ENCODE measurements at places on chromosomes 16 and 17.

- DNase-seq = no peak
Measured at GRCh38 chr17:49991409-49991808, 3.6 kb downstream of the DLX3 start.

- no peak for DNase-seq
Measured at GRCh38 chr17:63634163-63634562, 11.9 kb downstream of the MAP3K3 start.

DNA sequence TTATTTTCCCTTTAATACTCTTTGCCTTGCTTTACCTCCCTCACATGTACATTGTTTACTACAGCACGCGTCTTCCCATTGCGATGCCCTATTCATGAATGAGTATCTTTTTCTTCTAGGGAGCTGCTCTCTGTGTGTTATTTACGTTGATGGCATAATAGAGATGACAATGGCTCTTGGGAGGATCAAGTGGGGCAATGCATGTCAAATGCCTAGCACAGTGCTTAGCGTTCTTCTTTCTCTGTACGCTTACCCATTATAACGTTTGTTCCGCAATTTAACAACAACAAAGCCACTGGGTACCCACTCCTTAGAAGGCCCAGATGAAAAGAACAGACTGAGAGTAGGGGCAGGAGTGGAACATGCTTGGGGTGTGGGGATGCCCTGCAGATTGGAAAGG, 271.6 kb upstream of the TNRC6C start:
- DNase-seq = no peak

- no peak for DNase-seq
Measured at GRCh38 chr16:68711421-68712139, 25.5 kb upstream of the CDH1 start.

DNA sequence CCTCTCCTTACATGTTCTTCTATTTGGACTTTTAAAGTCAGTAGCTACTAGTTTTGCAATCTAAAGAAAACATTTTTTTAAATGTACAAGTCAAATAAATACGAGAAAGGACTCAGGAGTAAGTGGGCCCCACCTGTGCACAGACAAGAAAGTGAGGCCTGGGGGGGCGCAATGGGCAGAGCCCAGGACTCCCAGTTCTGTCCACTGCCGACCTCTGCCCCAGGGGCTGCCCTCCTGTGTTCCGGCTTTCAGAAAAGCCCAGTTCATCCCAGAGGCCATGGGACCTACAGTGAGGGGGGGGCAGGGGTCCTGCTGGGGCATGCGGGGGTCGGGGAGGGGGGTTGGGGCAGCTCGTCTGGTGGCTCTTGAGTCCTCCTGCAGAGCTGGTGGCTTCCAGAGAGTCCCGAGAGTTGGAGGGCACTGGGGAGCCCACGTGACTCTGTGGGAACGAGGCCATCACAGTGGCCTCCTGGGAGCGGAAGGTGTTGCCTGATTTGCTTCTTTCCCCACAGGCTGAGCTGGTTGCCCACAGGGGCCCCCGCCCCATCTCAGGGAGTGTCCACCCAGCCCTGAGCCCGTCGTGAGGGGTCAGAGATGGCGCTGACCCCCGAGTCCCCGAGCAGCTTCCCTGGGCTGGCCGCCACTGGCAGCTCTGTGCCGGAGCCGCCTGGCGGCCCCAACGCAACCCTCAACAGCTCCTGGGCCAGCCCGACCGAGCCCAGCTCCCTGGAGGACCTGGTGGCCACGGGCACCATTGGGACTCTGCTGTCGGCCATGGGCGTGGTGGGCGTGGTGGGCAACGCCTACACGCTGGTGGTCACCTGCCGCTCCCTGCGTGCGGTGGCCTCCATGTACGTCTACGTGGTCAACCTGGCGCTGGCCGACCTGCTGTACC, 2.4 kb downstream of the UTS2R start:
- no peak for DNase-seq

DNA sequence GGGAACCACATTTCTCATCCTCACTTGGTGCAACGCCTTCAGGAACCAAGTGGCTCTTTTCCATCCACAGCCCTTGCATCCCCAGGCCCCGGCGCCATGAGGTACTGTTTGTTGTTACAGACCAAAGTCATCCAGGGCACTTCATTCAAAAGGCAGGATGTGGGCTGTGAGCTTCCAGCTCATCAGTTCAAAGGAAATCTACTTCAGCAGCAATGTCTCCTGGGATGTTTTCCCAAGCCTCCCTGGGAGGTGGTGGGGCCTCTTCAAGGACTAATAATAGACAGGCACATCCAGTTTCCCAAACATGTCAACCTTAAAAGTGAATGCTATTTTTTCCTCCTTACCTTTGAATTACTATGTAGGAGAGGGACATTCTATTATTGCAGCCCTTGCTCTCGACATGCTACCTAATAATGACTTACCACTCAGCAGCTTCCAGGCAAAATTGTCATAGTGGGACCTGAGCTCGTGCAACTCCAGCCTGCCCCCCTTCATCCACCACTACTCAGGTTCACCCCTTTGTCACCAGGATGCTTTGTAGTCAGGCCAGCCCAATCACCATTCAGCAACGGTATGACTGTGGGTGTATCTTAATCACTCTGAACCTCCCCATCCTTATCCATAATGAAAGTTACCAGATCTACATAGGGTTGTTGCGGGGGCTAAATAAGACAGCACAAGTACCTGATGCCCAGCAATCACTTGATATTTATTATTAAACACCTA, 1.7 kb upstream of the PRKCB start:
- DNase-seq = no peak

GRCh38 chr16:3001316-3001715, 11.4 kb upstream of the CLDN9 start:
- DNase-seq = no peak

- no peak for DNase-seq
Measured at GRCh38 chr17:74243013-74243755, 29.8 kb downstream of the TTYH2 start.

DNA sequence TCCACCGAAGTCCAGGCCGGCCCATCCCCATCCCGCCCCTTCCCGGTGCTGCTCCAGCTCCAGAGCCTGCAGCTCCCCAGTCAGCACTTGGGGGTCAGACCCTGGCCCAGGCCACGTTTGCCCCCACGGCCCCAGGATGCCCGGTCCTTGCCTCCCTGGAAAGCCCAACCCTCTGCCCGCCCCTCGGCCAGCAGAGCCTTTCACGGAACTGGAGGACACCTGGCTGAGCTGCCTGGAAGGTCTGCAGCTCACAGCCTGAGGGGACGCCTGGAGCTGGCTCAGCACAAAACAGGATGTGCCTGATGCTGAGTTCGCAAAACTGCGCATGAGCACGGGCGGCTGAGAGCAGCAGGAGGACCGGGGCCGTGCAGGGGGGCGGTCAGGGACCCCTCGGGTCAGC, 29.7 kb upstream of the SSTR5 start:
- DNase-seq = no peak

GRCh38 chr17:28828294-28829040, 14.1 kb downstream of the FAM222B start:
- DNase-seq = no peak

GRCh38 chr17:16456742-16457316, 35.2 kb downstream of the LRRC75A start:
- DNase-seq = no peak

DNA sequence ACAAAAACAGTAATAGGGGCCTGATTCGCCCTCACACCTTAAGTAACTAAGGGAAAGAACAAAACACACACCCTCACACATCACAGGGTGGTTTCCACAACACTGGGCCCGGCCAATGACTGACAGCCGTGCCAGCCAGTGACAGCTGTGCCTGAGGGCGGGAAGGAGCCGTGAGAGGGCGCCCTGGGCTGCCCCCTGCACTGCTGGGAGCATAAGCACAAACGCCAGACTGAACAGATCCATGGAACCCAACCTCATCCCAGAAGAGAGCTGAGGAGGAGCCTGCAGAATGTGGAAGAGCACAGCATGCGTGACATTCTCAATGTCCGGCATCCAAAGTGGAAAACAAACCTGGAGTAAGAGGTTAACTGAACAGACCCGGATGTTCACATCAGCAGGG, 16.0 kb downstream of the CSNK1D start:
- DNase-seq = no peak

- DNase-seq = no peak
Measured at GRCh38 chr16:50305441-50306061, 39.2 kb downstream of the ADCY7 start.

GRCh38 chr17:73575470-73576221, 68.6 kb downstream of the SDK2 start:
- no peak for DNase-seq

- DNase-seq = no peak
Measured at GRCh38 chr16:11880007-11880406, 28.7 kb upstream of the RSL1D1 start.

DNA sequence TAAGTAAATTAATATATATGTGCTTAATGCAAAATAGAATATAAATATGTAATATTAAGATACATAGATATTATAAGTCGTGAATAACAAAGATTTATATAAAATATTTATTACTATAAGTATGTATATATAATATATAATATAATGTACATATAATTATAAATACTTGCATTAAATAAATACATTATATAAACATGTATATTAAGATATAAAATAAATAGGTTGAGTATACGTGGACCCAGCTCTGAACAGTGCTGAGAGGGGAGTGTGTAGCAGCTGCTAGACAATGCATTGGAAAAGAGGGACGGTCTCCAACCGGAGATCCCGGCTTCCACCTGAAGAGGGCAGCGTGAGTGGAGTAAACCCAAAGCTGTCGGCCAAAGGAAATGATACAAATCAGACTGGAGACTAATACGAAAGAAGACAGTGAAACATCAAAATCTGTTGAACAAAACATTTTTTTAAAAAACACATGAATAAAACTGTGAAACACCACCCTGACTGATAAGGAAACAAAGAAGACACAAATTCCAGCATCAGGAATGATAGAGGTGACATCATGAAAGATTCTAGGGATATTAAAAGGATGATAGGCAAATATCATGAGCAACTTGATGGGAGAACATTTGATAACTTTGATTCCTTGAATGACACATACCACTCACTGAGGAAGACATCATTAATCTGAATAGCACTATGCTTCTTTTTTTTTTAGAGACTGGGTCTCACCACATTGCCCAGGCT, 125.4 kb upstream of the CHMP6 start:
- peak; percentile 61 for DNase-seq

All from T-helper 17 cell (primary cell).